Pancreas (tissue), 10 donors: ENCODE measurements at places on chromosomes 4 and X.

DNA sequence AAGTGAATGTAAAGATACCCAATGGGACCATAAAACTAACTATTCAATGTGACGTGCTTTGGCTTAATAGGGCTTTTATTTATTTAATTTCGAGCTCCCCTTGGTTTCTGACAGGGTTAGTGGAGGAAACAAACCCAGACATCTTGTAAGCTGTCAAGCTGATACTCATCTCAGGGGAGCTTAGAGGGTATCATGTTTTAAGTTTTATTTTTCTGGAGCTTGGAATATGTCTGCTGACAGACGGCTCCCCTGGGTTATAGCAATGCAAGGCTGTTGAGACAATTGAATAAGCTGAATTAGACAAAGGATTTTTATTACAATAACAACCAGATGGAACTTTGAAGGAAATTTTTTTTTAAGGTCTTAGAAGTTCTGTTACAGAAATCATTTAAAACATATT, 456.5 kb downstream of the IL1RAPL1 start:
- H3K36me3 ChIP-seq, result no peaks in the 10 kb centered on the region
- H3K27ac ChIP-seq, result no peak overlapping the region
- DNase-seq, result no peak
- H3K27me3 ChIP-seq, result no peaks in the 10 kb centered on the region

GRCh38 chr4:148151806-148152205, 290.4 kb downstream of the NR3C2 start:
- no peak overlapping the region for H3K4me3 ChIP-seq
- H3K4me1 ChIP-seq, result no peaks in the 10 kb centered on the region
- H3K27ac ChIP-seq, result no peak overlapping the region

GRCh38 chr4:41135801-41136200, 78.5 kb downstream of the APBB2 start:
- no peak overlapping the region for H3K27ac ChIP-seq
- peaks cover 34% of the 10 kb centered on the region for H3K4me1 ChIP-seq
- H3K27me3 ChIP-seq, result no peaks in the 10 kb centered on the region
- no peaks in the 10 kb centered on the region for H3K36me3 ChIP-seq
- no peak for DNase-seq
- H3K4me3 ChIP-seq, result no peak overlapping the region

- H3K4me1 ChIP-seq, result peaks cover 9% of the 10 kb centered on the region
- no peaks in the 10 kb centered on the region for H3K36me3 ChIP-seq
- H3K27me3 ChIP-seq, result no peaks in the 10 kb centered on the region
- H3K27ac ChIP-seq, result no peak overlapping the region
- DNase-seq, result no peak
These were observed 169.9 kb upstream of the HAND2 start for GRCh38 chr4:173699841-173700475.

DNA sequence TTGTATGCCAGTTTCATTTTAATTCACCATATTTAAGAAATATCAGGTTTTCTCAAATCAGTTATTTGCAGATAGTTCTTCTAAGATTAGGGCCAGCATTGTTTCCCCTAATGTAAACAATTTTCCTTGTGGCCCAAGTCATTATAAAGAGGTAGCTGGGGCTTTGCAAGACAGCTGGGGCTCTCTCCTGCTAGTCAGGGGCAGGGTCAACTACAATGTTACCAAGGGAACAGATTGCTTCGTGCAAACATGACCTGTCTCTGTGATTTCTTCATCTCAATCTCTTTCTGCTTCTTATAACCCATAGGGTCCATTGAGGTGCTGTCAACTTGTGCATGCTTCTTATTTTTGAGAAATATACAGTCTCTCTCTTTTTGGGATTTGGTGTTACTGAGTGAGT, 12.1 kb downstream of the ARMCX6 start:
- no peak overlapping the region for H3K27ac ChIP-seq
- no peaks in the 10 kb centered on the region for H3K27me3 ChIP-seq
- H3K36me3 ChIP-seq, result no peaks in the 10 kb centered on the region
- H3K4me3 ChIP-seq, result no peak overlapping the region

DNA sequence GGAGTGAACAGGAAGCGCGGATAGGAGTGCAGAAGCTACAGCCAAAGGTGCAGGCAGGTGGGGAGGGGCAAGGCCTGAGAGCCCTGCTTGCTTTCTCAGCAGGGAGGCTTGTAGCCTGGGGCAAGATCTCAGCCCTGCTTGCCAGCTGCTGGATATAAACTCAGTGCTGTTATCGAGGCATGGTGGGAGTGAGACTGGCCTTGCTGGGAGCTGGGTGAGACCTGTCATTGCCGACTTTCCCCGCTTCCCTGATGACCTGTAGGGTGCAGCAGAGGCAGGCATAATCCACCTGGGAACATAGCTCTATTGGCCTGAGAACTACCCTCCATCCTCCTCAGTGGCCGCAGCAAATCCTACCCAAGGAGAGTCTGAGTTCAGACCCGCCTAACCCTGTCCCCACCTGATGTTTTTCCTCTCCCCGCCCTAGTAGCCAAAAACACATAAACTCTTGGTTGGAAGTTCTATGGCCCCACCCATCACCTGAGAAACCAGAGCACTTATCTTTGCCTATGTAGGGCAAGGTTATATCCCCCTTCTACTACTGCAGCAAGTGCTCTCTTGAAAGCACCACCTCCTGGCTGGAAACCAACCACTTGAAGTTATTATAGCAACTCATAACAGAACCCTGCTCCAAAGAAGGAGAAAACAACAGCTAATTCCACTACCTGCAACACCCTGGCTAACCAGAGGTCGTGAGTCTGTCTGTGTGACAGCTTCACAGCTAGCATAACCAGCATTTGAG, 80.7 kb downstream of the FHIP1A start:
- H3K4me1 ChIP-seq, result no peaks in the 10 kb centered on the region
- no peak for DNase-seq
- no peak overlapping the region for H3K27ac ChIP-seq
- no peak overlapping the region for H3K4me3 ChIP-seq
- H3K27me3 ChIP-seq, result no peaks in the 10 kb centered on the region

GRCh38 chrX:9196961-9197640, 163.2 kb upstream of the FAM9B start:
- no peaks in the 10 kb centered on the region for H3K27me3 ChIP-seq
- no peak overlapping the region for H3K27ac ChIP-seq
- no peaks in the 10 kb centered on the region for H3K36me3 ChIP-seq
- no peak overlapping the region for H3K4me3 ChIP-seq
